ENCODE measurements at places on chromosomes 2 and 18.

DNA sequence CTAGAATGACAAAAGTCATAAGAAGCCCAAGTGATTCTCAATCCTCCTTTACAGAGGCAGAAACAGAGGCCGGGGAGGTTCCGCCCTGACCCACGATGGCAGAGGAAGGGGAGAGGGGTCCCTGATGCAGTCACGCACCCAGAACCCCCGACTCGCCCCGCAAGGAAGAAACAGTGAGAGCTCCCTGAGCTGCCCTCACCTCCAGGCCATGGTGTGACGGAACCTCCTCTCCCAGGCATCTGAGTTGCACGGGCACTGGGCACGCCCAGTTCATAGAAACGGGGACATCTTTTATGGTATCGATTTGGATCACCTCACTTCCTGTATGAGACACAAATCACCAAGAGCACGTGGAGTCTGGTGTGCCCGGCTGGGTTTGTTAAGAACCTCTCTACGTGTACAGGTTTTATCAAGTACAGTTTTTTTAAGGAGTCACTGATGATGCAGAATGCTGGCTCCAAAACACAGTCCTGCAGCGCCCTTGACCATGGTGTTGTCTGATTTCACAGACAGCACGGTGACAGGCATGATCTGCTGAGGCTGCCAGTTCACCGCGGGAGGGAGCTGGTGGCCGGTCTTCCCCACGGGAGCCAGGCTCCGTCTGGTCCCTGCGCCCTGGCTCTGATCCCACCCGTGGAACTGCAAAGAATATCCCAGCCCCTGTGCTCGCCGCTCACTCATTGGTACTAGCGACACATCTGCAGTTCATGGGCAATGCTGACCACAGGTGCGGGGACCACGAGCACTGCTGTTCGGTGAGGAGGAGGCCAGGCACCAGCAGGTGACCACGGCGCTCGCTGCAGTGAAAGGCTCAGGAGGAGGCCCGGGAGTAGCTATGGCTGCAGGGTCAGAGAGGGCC, 35.6 kb downstream of the PXDN start:
- DNase-seq = peak; percentile 18

DNA sequence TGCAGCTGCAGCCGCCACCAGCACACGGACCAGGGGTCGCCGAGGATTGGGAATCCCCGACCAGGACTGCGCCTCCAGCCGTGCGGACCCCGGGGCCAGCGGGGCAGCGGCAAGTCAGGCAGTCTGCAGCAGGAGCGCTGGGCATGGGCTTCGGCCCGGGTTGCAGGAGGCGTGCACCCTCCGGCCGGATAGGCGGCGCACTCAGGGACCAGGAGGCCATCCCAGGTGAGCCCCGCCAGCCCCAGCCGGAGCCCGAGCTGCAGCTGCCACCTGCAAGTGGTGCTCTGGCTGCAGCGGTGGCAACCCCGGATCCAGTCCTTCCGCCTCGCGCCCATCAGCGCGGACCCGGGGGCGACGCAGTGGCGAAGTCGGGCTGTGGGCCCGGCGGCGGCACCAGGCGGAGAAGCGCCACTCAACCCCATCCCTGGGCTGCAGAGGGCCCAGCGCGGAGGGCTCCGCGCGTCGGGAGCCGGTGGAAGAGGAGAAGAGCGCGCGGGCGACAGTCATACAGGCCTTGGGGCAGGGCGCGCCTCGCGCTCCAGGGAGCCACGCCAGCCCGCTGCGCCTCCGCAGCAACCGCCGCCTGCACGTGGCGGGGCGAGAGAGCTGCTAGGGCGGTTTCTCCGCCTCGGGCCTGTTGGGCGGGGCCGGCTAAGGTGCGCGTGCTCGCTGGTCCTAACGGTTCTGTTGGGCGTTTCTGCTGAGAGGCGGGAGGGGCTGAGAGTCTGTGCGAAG, 73.8 kb downstream of the RPIA start:
- DNase-seq = peak; percentile 17

GRCh38 chr18:54983041-54983686, 23.9 kb upstream of the CCDC68 start:
- peak; percentile 84 for DNase-seq

- no peak for DNase-seq
Observed at GRCh38 chr2:236557306-236558030, 12.2 kb upstream of the ACKR3 start.

DNA sequence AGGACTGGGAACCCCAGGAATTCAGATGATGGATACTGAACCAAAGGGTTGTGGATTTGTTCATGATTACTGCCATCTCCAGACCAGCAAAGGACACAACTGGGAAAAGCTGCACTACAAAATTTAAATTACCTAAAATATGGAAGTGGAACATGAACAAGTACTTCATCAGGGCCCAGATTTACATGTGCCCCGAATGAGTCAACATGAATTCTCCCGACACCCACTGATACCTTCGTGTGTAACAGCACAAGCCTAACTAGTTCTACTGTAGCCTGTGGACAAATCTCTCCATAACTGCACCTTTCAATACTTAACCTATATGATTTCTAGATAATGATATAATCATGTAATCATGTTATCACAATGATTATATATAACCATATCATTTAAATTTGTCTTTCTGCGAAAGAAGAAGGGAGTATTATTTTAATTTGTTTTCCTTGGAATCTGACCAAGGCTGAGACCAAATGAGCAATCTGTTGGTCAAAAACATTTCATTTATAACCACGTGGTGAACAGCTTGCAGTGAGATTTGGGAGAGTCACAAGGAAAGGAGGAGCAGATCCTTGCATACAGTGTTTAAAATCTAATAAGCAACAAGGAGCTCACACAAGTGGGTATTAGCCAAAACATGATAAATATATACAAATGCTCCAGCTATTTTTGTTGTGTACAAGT, 70.5 kb downstream of the CACNB4 start:
- DNase-seq = no peak

DNA sequence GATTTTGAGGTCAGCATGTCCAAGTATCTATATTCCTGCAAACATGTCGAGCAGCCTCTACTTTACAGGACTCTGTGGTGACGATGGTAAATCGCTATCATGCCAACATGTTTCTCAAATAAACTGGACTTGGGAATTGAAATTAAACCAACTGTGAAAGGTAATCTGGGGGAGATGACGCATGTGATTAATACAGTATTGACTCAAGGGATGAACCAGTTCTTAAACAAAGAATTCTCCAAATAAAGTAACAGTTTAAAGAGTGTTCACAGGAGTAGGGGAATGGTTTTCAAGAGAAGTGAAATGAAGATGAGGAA, 54.3 kb downstream of the THUMPD2 start:
- no peak for DNase-seq

- DNase-seq = no peak
Observed at GRCh38 chr18:66623821-66624220, 19.9 kb upstream of the CDH19 start.

DNA sequence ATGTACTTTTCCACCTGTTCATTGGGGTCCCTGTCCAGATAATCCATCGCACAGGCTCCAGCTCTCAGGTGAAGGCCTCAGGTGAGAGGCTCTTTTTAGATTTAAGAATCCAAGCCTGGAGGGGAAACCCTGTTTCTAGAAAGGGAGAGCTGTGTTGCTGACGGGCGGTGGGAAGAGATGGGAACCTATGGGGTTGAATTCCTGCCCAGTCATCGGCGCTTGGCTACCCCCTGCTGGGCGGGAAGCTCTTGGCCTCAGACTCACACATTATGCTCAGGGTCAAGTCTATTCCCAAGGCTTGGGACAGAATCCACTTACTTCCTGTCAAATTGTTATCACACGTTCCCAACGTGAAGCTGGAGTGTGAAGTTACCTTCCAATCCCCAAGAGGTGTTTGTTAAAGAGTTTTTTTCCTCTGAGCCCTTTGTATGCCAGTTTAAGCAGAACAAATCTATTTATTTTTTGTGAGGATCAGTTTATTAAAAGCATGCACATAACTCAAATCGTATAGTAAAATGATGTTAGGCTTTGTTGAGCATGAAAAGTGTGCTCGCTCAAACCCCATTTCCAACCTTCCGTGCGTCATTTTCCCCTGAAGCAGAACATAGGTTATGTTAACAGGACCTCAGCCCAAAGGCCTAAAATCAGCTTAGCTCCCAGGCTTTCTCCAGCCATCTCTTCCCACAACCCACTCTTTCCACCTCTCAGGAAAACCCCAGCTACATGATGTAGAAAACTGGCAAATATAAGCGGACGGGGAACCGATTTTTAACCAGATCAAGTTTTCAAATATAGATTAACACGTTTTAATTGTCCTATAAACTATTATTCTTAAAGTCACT, 181.7 kb upstream of the ETAA1 start:
- peak; percentile 61 for DNase-seq

- peak; percentile 87 for DNase-seq
Observed at GRCh38 chr2:148614322-148615049, 30.1 kb upstream of the EPC2 start.

DNA sequence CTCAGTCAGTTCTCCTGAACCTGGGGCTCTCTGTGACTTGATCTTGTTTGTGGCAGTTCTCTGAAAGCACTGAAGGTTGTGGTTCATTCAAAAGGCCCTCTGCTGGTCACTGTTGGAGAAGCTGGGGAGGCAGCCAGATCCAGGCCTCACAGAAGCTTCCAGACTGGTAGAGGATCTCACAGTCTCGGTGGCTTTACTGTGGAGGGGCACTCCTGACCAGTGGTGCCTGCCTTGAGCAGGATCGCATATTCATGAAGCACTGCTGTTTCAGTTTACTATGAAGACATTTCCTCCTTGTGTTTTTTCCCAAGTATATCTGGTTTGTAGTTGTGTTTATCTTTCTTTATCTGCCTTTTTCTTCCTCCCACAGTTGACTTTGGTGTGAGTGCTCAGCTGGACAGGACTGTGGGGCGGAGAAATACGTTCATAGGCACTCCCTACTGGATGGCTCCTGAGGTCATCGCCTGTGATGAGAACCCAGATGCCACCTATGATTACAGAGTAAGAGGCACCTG, 133.9 kb downstream of the MAP4K4 start:
- peak; percentile 83 for DNase-seq

DNA sequence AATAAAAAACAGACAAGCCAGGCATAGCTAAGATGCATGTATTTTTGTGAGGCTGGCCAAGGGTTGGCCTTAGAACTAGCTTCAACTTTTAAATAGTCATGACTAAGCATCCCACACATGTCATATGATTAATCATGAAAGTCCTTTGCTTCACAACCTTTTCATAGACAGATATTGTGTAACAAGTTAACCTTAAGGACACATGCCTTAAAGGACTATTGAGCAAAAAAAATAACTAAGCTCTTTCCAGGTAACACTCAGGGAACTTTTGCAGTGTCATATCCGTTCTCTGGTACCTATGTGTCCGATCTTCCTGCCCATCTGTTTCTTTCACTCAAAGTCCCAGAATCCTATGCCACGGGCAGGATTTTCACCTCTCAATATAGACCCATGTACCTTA, 498.4 kb downstream of the STK39 start:
- DNase-seq = peak; percentile 5

GRCh38 chr2:113976277-113976928, 86.5 kb downstream of the ACTR3 start:
- DNase-seq = no peak

DNA sequence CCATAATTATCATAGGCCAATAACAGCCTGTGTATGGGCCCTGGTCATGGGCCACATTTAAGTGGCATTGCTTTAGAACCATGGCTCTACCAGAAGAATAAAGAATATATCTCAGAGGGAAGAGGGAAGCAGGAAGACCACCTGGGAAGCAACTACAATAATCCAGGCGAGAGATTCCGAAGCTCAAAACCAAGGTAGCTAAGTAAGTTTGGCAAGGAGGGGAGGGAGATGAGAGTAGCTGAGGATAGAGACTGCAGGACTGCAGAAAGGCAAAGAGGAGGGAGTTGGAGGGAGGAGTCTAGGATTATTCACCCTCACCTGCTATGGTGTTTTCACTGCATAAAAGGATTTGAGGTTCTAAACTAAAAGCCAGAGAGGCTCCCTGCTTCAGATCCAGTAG, 293.5 kb downstream of the SETBP1 start:
- DNase-seq = no peak
